Left cardiac atrium (tissue), 4 donors: ENCODE measurements at places on chromosomes 6 and 20. TPM values are rescaled to one million over a fixed set of nuclear protein-coding genes. Genes with fewer than 3 reads are reported as not detected.

BTN1A1 gene
- not detected for total RNA-seq

DNA sequence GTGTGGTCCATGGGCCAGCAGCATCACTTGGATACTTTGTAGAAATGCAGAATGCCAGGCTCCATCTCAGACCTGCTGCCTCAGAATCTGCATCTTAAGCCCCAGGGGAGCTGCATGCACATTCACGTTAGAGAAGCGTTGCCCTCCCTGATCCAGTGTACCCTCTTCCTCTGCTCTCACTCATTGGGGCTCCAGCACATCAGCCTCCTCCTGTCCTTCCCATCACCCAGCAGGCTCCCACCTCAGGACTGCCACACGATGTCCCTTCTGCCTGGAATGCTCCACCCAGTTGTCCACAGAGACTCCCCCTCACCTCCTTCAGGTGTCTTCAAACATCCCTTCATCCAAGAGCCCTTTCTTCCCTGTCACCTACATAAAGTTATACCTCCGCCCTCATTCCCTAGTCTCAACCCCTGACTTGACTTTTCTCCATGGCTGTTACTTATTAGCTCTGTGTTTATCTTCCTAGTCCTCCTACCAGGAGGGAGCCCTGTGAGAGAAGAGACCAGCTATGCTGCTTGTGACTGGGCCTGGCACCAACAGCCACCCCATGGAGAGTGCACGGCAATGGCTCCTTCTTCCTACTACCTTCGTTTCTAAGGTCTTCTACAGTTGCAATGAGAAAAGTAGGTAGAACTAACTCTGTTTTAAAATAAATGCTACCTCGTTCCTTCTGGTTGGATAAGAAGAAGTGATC is 3.3 kb upstream of the ACSS1 start:
- DNase-seq: no peak

GRCh38 chr6:167801263-167801662 is 25.4 kb upstream of the AFDN start:
- no peak for DNase-seq

GRCh38 chr20:46206992-46207549 is 89.0 kb downstream of the CD40 start:
- no peak for DNase-seq

DNA sequence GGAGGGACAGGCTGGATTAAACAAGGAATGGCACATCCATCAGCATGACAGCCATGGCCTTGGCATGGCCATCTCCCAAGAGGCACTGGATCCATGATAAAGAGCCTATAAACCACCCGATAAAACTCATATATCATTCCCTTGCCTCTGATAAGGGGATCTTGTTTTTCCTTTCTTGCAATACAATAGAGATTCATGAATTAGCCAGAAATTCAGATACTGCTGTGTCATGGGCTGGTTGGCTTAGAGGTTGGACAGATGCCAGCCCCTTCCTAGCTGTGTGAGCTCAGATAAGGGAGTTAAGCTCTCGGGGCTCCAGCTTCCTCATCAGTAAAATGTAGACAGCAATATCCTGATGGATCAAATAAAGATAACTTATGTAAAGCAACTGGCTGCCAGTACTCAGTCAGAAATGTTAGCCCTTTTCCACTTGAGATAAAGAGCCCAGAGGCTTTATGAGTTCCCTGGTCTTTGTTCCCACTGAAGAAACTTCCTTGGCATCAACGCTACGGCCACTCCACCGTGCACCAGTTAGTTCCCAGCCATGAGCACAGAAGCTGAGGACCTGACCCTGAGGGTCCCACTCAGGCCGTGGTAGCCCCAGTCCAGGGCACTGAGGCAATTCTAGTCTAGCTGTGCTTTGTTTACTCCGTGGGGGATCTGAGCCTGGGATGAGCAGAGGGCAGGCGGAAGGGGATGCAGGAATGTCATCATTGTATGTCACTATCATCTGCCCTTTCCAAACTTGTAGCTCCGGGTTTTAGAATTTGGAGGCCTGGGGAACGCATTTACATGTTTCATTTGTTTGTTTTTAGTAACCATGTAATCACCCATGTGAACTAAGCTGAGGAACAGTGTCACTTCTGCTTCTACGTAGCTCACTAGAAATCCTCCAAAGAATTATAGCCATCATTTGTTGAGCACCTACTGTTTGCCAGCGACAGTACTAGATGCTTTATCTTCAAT is 67.2 kb upstream of the TBC1D7 start:
- DNase-seq: peak; percentile 90

GRCh38 chr6:138622967-138623366 is 123.7 kb upstream of the NHSL1 start:
- no peak for DNase-seq
